Myocyte (in vitro differentiated cells): ENCODE measurements at places on chromosomes 6 and 20. TPM values are rescaled to one million over a fixed set of nuclear protein-coding genes. Genes with fewer than 3 reads are reported as not detected.

DNA sequence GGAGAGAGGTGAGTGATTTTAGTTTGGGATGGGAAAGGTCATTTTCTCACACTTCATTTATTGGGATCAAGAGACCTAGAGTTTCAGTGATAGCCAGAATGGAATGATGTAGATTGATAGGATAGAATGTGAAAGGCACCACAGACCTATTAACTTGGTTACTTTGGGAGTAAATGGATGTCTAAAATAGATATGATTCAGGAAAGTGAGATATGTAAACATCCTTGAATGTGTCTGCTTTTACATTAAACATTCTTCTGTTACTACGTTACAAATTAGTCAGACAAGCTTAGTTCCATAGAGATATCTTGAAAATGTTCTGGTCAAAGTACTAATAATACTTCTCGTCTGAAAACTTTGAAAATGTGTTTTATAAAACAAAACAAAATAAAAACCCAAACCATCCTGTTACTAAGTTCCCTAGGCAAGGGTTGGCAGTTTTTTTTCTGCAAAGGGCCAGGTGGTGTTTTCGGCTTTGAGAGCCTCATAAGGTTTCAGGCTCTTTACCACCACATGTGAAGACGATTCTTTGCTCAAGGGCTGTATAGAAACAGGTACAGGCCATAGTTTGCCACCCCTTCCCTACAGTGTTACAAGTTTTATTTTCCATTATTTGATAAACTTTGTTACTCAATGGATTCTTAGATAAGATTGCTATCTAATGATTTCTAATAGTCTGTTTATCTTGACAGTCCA, 3.4 kb downstream of the CYB5R4 start:
- DNase-seq: no peak

DNA sequence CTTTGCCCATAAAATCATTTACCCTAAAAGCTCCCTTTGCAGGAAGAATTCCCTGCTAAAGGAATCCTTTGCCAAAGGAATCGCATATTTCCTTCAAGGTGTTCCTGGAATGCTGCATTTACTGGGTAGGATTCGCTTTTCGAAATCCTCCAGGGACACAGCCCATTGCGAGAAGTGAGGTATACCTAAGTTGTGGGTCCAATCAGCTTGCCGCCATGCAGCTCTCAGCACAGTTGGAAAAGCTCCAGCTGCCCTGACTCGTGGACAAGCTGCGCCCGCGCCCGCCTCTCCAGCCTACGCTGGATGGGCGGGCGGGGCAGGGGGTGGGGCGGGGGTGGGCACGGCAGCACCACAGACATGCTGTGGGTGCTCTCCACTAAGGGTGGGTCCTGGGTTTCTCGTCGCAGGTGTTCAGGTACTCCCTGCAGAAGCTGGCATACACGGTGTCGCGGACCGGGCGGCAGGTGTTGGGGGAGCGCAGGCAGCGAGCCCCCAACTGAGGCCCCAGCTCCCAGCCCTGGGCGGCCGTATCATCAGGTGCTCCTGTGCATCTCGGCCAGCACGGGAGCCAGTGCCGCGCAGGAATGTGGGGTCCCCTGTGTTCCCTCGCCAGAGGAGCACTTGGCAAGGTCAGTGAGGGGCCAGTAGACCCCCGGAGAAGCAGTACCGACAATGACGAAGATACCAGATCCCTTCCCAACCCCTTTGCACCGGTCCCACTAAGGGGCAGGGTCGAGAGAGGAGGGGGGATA, 1.4 kb downstream of the NNAT start:
- no peak for DNase-seq

DNA sequence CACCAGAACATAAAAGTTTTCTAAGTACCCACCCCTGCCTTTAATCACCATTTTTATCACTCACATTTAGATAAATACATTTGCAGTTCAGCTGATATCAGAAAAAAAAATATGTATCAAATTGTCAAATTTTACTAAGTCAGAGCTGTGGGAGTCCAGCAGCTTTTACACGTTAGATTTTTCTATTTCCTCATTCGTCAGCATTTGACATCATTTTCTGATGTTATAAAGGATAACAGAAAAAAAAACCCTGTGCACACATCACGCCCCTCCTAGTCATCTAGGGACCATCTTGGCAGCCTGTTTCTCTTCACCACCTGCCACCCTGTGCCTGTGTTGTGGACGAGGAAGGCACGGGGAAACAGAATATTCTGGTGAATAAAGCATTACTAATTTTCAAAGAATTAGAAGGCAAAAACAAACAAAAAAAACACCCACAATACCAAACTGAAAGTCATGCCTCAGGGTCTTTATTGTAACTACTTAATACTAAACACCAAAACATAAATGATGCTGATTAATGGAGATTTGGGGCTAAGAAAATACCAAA, 12.4 kb downstream of the B4GALT5 start:
- DNase-seq: peak; percentile 59

The MAFB gene
- 0.37 and 0.78 TPM in 2 replicates for total RNA-seq

GRCh38 chr6:20708367-20709124, 174.3 kb downstream of the CDKAL1 start:
- peak; percentile 82 for DNase-seq

GRCh38 chr20:63367446-63368055, 6.4 kb upstream of the CHRNA4 start:
- DNase-seq: no peak

DNA sequence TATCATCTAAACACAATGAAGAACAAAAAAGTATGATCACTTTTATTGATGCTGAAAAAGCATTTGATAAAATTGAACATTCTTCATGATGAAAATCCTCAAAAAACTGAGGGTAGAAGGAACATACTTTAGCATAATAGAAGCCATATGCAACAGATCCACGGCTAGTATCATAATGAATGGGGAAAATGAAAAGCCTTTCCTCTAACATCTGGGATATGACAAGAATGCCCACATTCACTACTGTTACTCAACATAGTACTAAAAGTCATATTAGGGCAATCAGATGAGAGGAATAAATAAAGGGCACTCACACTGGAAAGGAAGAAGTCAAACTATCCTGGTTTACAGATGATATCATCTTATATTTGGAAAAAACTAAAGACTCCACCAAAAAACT, 256.6 kb downstream of the RFPL4B start:
- no peak for DNase-seq

The DNAH8 gene
- total RNA-seq: 0.05 TPM in 2 replicates

GRCh38 chr6:65988006-65988405, 281.0 kb upstream of the EYS start:
- no peak for DNase-seq

GRCh38 chr6:131754088-131754487, 43.3 kb upstream of the CTAGE9 start:
- DNase-seq: no peak

DNA sequence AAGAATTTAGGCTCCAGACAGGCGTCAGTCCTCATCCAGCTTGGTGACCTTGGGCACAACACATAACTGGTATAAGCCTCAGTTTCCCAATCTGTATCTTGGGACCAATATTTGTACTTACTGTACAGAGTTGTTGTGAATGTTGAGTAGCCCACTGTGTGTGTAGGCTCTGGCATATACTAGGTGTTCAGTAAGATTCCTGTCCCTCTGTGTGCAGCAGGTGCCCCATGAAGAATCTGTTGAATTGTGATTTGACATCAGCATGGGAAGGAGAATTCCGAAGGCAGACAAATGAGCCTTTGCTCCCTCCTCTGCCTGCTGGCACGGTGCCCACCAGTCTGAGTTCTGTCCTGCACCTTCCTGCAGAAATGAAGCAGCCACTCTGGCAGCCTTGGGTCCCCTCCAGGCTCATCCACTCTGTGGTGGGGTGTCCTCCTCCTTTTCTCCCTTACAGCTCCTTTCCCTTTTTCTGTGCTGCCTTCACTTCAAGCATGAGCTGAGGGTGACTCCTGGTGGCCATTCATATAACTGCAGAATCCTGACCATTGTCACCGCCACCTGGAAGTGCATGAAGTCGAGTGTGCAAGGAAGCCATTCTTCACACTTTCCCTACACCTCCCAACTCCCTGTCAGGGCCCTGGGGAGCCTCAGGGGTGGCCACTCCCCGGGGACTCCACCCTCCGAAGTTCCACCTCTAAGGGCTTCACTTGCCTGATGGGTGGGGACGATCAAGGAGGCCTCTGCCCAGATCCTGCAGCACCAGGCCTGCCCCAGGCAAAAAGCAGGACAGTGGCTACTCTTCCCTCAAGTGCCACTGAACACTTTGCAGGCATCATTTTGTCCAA, 48.2 kb downstream of the MRPL14 start:
- DNase-seq: peak; percentile 77

- no peak for DNase-seq
These were observed 14.5 kb downstream of the THBS2 start for GRCh38 chr6:169239181-169239580.
